ENCODE measurements at places on chromosomes 7 and 10. TPM values are rescaled to one million over a fixed set of nuclear protein-coding genes. Genes with fewer than 3 reads are reported as not detected.

DNA sequence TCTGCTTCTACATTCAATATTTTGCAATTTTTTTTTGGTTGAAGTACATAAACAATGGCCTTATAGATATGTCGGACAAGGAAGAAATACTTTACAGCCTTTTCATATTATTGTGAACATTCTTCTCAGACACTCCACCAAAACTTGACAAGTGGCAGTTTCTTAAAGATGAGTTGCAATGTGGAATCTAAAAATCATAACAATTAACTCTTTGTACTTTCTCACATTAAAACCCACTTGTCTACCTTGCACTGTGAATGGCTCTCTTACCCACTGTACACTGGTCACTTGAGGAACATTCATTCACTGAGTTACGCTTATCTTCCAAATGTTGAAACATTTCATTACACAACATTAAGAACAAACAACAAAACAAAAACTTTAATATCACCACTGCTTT, 44.2 kb downstream of the ARHGAP12 start:
- peaks cover 1% of the 10 kb centered on the region for H3K4me1 ChIP-seq
- H3K27ac ChIP-seq, result no peak overlapping the region
- no peak overlapping the region for H3K4me3 ChIP-seq
- peaks cover 3% of the 10 kb centered on the region for H3K36me3 ChIP-seq
- no peaks in the 10 kb centered on the region for H3K27me3 ChIP-seq
- DNase-seq, result no peak

DNA sequence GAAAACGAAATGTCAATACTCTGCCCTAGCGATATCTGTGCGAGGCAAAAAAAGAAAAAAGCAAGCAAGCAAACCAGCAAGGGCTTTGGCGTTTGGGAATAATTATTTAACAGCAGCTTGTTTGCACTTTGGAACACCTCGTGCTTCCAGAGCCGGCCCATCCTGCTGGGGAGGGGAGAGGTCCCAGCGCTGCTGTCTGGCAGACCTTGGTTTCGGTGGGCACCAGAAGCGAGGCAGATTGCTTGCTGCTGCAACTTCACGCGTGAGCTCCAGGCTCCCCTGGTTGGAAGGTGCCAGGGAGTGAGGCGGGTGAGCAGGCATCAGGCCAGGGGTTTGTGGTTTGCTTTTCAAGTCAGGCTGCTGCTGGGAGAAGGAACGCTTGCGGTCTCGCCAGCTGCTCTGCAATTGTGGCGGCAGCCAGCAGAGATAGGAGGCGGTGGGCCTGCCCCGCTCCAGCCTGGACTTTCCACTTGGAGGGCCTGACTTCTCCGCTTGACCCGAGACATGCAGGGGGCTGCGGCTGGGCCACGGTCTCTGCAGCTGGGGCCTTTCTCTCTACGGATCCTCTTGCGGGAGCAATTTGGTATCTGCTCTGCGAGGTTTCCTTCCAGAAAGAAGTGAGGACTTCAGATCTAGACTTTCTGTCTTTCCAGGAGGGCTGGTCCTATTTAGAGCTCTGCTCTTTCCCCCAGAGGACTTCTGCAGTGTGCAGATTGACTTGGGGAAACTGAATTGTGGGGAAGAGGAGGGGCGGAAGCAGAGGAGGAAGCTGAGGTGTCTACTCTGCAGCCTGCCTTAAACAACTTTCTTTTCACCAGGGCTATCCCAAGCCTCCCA, 131.4 kb downstream of the PRPF18 start:
- H3K27ac ChIP-seq, result no peak overlapping the region
- peaks cover 7% of the 10 kb centered on the region for H3K27me3 ChIP-seq

GRCh38 chr7:36708767-36709166, 15.5 kb downstream of the AOAH start:
- H3K27ac ChIP-seq, result no peak overlapping the region
- peaks cover 58% of the 10 kb centered on the region for H3K36me3 ChIP-seq
- H3K4me3 ChIP-seq, result no peak overlapping the region
- H3K4me1 ChIP-seq, result peaks cover 46% of the 10 kb centered on the region
- H3K27me3 ChIP-seq, result no peaks in the 10 kb centered on the region
- DNase-seq, result no peak

GRCh38 chr10:62147425-62147824, 121.2 kb downstream of the RTKN2 start:
- no peak overlapping the region for H3K4me3 ChIP-seq
- H3K27ac ChIP-seq, result no peak overlapping the region
- no peaks in the 10 kb centered on the region for H3K27me3 ChIP-seq
- H3K4me1 ChIP-seq, result no peaks in the 10 kb centered on the region
- peaks cover 14% of the 10 kb centered on the region for H3K36me3 ChIP-seq

DNA sequence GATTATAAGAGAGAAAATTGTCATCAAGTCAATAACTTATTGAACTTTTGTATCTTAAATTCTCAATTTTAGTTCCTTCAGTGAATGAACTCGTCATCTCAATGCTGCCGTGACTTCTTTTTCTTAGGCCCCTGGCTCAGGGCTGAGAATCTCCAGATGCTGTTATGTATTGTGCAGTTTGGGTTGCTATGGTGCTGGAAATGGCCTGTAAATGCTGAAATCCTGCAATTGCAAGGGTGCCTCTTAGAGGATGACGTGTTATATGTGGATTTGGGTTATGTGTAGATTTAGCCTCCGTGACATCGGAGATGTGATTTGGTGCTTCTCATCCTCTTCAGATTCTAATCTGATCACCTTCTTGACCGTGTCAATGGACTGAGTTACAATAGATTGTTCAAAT, 55.7 kb upstream of the ZRANB1 start:
- no peaks in the 10 kb centered on the region for H3K36me3 ChIP-seq
- H3K27ac ChIP-seq, result no peak overlapping the region
- H3K27me3 ChIP-seq, result peaks cover 2% of the 10 kb centered on the region
- H3K4me1 ChIP-seq, result no peaks in the 10 kb centered on the region
- no peak overlapping the region for H3K4me3 ChIP-seq

GRCh38 chr7:35232994-35233393, 20.9 kb downstream of the TBX20 start:
- H3K27me3 ChIP-seq, result peaks cover 12% of the 10 kb centered on the region
- H3K4me1 ChIP-seq, result no peaks in the 10 kb centered on the region
- no peak overlapping the region for H3K27ac ChIP-seq
- H3K36me3 ChIP-seq, result no peaks in the 10 kb centered on the region
- H3K4me3 ChIP-seq, result no peak overlapping the region

DNA sequence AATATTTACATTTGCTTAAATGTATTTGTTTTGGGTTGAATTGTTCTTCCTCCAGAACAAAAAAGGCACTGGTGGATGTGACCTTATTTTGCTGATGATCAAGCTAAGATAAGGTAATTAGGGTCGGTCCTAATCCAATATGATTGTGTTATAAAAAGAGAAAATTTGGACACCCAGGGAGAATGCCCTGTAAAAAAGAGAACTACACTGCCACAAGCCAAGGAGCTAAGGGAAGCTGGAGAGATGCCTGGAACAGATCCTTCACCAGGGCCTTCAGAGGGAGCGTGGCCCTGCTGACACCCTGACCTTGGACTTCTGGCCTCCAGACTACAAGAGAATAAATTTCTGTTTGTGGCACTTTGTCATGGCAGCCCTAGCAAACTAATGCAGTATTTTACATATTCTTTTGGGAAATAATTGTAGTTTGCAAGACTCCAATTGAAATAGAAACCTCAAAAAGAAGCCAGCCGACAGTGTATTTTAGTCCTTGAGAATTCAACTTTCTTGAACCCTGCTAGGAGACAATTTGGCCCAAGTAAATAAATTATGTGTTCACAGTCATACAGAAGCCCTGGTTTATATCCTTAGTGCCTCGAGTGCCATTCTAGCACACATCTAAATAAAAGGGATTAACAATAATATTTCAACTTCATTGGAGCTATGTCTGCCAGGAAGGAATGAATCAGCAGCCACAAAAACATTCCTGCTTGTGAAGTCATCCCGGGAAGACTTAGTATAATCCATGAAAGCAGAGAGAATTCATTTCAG, 164.6 kb downstream of the PKD1L1 start:
- no peak for DNase-seq
- H3K27ac ChIP-seq, result no peak overlapping the region
- H3K4me1 ChIP-seq, result no peaks in the 10 kb centered on the region
- no peaks in the 10 kb centered on the region for H3K36me3 ChIP-seq
- H3K27me3 ChIP-seq, result peaks cover 5% of the 10 kb centered on the region

GRCh38 chr10:54797636-54798321, 3.3 kb downstream of the PCDH15 start:
- H3K36me3 ChIP-seq, result no peaks in the 10 kb centered on the region
- DNase-seq, result no peak
- H3K4me1 ChIP-seq, result no peaks in the 10 kb centered on the region

GRCh38 chr10:47021850-47022249, 110.6 kb downstream of the PTPN20 start:
- H3K4me3 ChIP-seq, result no peak overlapping the region
- no peaks in the 10 kb centered on the region for H3K4me1 ChIP-seq
- H3K27me3 ChIP-seq, result no peaks in the 10 kb centered on the region

GRCh38 chr10:71611131-71611530, 108.4 kb downstream of the C10orf105 start:
- H3K4me1 ChIP-seq, result no peaks in the 10 kb centered on the region
- no peak overlapping the region for H3K27ac ChIP-seq
- no peak overlapping the region for H3K4me3 ChIP-seq
- DNase-seq, result no peak

GRCh38 chr7:157271991-157272324, 64.8 kb upstream of the DNAJB6 start:
- H3K27me3 ChIP-seq, result no peaks in the 10 kb centered on the region
- H3K4me1 ChIP-seq, result peaks cover 32% of the 10 kb centered on the region
- peaks cover 39% of the 10 kb centered on the region for H3K36me3 ChIP-seq
- no peak for DNase-seq
- H3K4me3 ChIP-seq, result no peak overlapping the region

DNA sequence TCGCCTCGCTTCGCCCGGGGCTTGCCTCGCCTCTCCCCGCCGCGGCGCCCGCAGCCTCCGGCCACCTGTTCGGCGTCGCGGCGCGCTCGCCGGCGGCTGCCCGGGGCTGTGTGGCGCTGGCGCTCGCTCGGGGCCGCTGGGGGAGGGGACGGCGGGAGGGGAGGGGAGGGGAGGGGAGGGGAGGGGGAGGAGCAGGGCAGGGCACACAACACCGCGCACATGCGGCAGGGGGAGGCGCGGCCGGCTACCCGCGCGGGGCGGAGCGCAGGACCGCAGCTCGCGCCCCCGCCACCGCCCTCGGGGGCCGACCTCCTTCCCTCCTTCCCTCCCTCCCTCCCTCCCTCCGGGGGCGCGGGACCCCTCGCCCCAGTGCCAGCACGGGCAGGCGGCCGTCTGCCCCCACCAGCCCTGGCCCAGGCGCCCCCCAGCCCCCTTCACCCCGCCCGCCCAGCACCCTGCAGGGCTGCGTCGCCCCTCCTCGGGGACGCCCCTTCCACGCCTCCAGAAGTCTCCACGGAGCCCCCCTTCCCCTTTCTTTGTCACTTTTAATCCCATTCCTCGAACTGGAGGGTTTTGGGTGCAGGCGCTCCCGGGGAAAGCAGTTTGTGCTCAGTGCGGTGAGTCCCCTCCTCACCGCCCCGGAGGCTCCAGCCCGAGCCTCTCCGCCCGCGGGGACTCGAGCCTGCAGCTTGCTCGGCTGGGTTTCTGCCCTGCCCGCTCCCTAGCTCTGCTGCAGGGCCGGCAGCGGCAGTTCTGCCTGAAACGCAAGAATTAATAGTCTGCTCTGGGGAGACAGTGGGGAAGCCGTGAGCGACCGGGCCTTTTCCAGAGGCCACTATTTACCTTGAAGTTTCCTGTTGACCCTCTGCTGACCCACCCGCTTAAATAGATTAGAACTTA, at the start of gene PARD3:
TSS of gene PARD3 (minus strand) at position 112 of the 900 bp plus-strand sequence. CDS start 301 bp downstream, outside the sequence.
- peaks cover 55% of the 10 kb centered on the region for H3K27me3 ChIP-seq
- H3K4me1 ChIP-seq, result peaks cover 10% of the 10 kb centered on the region
- no peak within 1 kb of the TSS for H3K27ac ChIP-seq
- H3K4me3 ChIP-seq, result peak within 1 kb of the TSS; percentile 10

- H3K4me1 ChIP-seq, result peaks cover 29% of the 10 kb centered on the region
- peaks cover 5% of the 10 kb centered on the region for H3K27me3 ChIP-seq
- H3K36me3 ChIP-seq, result no peaks in the 10 kb centered on the region
- H3K27ac ChIP-seq, result peak overlapping the region; percentile 36
- H3K4me3 ChIP-seq, result peak overlapping the region; percentile 30
Measured at GRCh38 chr10:119686465-119687191, 35.4 kb downstream of the BAG3 start.

DNA sequence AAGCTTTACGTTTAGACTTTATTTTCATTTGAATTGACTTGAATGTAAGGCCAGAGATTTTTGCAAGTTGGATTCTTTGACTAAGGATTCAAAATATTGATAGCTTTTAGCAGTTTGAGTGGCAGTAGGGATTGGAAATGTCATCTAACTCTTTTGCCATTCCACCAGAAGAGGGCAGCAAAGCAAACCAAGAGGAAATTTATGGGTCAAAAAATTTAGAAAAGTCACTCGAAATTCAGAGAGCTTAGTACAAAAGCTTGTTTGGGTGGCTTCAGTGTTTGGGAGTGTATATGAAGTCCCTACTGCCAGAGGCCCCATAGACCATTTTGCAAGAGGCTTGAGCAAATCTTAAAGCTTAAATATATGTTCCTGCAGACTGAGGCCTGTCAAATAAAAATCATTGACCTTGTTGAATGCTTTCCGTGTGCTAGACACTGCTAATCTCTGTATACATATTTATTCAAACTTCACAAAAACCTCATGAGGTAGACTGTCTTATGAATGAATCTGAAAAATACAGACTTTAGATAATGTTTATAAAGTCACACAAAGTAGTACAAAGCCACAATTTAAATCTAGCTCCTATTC, 44.6 kb upstream of the RSBN1L start:
- peak; percentile 23 for DNase-seq
- H3K27ac ChIP-seq, result no peak overlapping the region
- no peak overlapping the region for H3K4me3 ChIP-seq
- H3K4me1 ChIP-seq, result no peaks in the 10 kb centered on the region
- no peaks in the 10 kb centered on the region for H3K36me3 ChIP-seq

- H3K36me3 ChIP-seq, result no peaks in the 10 kb centered on the region
- no peaks in the 10 kb centered on the region for H3K27me3 ChIP-seq
- DNase-seq, result no peak
- no peaks in the 10 kb centered on the region for H3K4me1 ChIP-seq
- H3K4me3 ChIP-seq, result no peak overlapping the region
Measured at GRCh38 chr10:104894681-104895080, 253.6 kb downstream of the SORCS3 start.

- H3K27ac ChIP-seq, result no peak overlapping the region
- H3K36me3 ChIP-seq, result peaks cover 30% of the 10 kb centered on the region
- DNase-seq, result no peak
- H3K4me3 ChIP-seq, result no peak overlapping the region
- no peaks in the 10 kb centered on the region for H3K4me1 ChIP-seq
- no peaks in the 10 kb centered on the region for H3K27me3 ChIP-seq
Measured at GRCh38 chr7:56079450-56080185, 13.1 kb downstream of the PHKG1 start.

The CYP2W1 gene
- not detected for total RNA-seq

The MMD2 gene
- not detected for total RNA-seq

The BMPER gene
- total RNA-seq, result not detected

The INMT gene
- 0.40 TPM for total RNA-seq

The UCMA gene
- total RNA-seq, result not detected

The SFTPA1 gene
- total RNA-seq, result not detected

The ADGRA1 gene
- total RNA-seq, result not detected

The STEAP4 gene
- total RNA-seq, result not detected

The FKBP9 gene
- total RNA-seq, result 0.98 TPM

The AGBL3 gene
- 2.8 TPM for total RNA-seq
